Brain (organoid and tissue), 16 donors: ENCODE measurements at places on chromosomes 12 and 14. TPM values are rescaled to one million over a fixed set of nuclear protein-coding genes. Genes with fewer than 3 reads are reported as not detected.

- peak; percentile 52 for DNase-seq
Measured at GRCh38 chr12:88553941-88554658, 26.2 kb downstream of the KITLG start.

DNA sequence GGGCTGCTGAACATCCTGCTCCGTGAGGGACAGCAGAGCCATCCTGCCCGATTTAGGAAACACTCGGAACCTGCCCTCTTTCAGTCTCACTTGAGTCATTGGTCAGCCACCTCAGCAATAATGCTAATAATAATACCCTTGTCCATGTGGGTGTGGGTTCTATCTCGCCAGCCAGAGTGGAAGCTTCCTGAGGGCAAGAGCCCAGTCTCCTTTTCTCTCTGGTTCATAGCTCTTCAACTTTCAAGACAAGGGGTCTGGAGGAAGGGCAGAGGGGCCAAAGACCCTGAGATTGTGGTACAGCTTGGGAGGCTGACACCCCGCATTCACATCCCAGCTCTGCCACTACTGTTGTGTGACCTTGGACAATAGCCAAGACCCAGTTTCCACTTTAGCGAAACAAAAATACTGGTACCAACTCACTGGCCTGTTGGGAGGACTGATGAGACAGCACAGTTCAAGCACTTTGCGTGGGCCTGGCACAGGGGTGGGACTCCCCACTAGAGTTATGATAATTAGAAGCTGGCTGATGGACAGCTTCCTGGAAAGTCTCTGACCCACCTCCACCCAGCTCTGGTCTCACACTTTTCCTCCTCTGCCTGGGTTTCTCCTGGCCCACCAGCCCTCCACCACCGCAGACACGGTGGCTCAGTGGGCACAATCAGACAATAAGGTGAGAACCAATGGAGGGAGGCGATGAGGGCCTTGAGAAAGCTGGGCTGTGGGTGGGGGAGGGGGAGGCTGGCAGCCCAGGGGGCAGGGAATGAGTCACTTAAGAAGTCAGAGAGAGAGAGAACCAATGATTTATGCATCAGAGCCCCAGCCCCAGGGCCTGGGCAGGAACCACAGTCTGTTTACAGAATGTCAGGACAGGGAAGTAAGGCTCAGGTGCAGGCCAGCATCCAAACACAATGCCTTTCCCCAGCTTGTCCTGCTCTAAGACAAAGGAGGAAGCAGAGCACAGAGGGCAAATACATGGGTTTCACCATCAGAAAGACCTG, 9.6 kb downstream of the FAIM2 start:
- DNase-seq, result no peak

- no peak for DNase-seq
Measured at GRCh38 chr14:80358112-80358511, 146.8 kb upstream of the DIO2 start.

DNA sequence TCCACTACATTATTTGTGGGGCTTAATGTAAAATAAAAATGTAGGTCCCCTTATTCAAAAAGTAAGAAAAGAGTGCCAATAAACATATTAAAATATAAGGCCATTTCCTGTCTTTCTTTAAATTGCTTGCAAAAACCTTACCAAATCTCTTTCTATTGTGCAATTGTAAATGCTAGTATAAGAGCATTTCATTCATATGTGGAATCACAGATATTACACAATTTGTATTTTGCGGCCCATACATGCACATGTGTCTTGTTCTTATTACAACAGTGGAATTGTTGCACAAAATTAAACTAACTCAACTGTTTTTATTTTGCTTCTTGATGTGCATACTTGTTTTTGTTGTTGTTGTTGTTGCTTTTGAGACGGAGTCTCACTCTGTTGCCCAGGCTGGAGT, 20.1 kb upstream of the CRADD start:
- DNase-seq, result no peak

DNA sequence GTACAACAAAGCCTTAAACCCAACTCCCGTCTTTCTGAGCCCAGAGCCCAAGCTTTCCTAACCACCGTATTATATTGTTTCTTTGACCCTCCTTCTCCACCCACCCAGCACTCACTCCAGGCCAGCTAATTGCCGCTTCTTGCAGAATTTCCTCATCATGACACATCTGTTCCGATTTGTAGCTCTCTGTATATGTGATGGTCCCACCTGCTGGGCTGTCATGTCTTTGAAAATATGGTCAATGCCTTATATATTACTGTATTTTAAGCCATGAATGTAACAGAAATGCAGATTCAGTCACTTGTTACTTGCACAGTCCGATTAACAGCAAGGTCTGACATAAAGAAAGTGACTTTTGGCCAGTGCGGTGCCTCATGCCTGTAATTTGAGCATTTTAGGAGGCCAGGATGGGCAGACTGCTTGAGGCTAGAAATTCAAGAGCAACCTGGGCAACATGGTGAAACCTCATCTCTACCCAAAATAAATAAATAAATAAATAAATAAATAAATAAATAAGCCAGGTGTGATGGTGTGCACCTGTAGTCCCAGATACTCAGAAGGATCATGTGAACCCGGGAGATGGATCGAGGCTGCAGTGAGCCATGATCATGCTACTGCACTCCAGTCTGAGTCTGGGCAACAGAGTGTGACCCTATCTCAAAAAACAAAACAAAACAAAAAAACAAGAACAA, 359.8 kb downstream of the ATP23 start:
- no peak for DNase-seq

GRCh38 chr12:52082026-52082668, 2.6 kb downstream of the SMIM41 start:
- DNase-seq, result no peak

- DNase-seq, result no peak
Measured at GRCh38 chr12:44457465-44457864, 418.6 kb downstream of the NELL2 start.

DNA sequence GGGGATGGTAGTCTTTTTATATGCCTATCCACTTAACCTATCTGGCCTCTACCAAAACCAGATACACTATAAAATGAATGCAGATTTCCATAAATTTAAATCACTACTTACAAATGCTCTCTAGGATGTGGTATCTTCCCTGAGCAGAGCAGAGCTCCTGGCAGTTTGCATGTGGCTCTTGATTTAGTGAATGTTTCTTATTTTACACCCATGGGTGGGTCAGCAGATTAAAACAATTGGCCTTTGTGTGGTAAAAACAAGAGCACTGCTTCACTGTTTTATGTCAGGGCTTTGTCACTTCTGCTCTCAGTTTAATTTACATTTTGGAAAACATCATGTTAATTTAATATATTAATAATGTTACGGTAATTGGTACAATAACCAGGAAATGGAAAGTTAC, 5.5 kb downstream of the TAS2R19 start:
- DNase-seq, result no peak

DNA sequence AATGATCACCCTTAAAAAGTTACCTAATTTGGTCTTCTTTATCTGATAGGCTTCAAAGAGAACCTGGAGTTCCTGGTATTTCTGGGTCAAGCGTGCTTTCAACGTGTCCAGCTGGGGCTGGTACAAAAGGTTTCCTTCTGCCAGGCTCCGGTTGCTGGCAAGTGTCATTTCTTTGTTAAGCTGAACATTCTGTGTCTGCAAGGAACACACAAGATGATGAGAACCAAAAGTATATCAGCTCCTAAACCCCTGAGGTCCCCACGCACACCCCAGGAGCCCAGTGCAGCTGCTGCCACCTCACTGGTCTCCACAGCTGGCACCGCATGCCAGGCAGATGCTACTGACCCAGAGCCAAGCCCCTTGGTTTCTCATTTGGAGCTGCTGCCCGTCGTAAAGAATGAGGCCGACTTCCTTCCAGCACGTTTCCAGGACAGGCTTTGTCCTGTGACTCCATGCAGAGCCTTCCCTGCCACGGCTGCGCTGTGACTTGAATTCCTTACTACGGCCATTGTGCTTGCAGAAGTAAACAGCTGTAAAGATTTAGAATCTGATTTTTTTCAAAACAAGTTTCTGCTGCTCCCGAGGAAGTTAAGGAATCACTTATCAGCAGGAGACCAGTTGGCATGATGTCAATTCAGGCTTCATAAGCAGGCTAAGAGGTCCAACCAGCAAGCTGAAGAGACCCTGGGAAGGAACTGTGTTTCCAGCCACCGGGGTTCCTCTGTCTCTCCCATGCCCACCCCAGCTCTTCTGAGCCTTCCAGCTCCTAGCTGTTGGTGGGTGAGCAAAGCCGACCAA, 24.9 kb downstream of the VPS37B start:
- DNase-seq, result peak; percentile 57

- DNase-seq, result no peak
Measured at GRCh38 chr14:24700511-24700910, 66.5 kb upstream of the GZMB start.

GRCh38 chr12:27193854-27194544, 50.1 kb upstream of the STK38L start:
- DNase-seq, result no peak

DNA sequence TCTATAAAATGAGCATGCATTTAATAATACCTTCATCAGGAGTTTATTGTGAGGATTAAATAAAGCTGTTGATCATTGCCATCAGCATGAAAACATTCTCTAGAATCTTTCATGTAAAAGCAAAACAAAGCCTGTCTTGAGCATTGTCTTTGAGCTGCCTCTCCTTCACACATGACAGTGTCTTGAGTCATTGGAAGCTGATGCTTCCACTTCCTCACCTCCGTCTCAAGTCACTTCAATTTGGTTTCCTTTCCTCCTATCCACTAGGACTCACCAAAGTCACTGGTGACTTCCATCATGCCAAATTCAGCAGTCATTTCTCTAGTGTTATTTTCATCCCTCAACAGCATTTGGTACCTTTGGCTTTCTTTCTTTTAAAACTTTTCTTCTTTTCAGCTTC, 31.6 kb upstream of the MYBPC1 start:
- DNase-seq, result no peak

- no peak for DNase-seq
Measured at GRCh38 chr14:94121485-94121884, 7.9 kb downstream of the IFI27L2 start.

- no peak for DNase-seq
Measured at GRCh38 chr14:26599291-26599690, 1.5 kb upstream of the NOVA1 start.

The ZNF641 gene
- 8.7 TPM for polyA plus RNA-seq

The IFNG gene
- polyA plus RNA-seq, result not detected

The GPR137C gene
- 5.4 TPM for polyA plus RNA-seq

The RNF212B gene
- not detected for polyA plus RNA-seq

The KRT2 gene
- polyA plus RNA-seq, result not detected

The HOTAIR gene
- polyA plus RNA-seq, result not detected

The SLC38A4 gene
- not detected for polyA plus RNA-seq

The WIF1 gene
- 8.1 TPM for polyA plus RNA-seq
